GM12878 (cell line): ENCODE measurements at places on chromosomes 11 and 22.
A peak's percentile ranks its signal among the peaks of the same experiment; 100 is the strongest.

GRCh38 chr11:93756748-93757147, 15.3 kb downstream of the C11orf54 start:
- H3K27me3 ChIP-seq: no peaks in the 10 kb centered on the region
- peaks cover 6% of the 10 kb centered on the region for H3K36me3 ChIP-seq
- DNase-seq: no peak
- H3K4me1 ChIP-seq: peaks cover 3% of the 10 kb centered on the region; the same call in 1 of the 2 replicates
- H3K27ac ChIP-seq: no peak overlapping the region

DNA sequence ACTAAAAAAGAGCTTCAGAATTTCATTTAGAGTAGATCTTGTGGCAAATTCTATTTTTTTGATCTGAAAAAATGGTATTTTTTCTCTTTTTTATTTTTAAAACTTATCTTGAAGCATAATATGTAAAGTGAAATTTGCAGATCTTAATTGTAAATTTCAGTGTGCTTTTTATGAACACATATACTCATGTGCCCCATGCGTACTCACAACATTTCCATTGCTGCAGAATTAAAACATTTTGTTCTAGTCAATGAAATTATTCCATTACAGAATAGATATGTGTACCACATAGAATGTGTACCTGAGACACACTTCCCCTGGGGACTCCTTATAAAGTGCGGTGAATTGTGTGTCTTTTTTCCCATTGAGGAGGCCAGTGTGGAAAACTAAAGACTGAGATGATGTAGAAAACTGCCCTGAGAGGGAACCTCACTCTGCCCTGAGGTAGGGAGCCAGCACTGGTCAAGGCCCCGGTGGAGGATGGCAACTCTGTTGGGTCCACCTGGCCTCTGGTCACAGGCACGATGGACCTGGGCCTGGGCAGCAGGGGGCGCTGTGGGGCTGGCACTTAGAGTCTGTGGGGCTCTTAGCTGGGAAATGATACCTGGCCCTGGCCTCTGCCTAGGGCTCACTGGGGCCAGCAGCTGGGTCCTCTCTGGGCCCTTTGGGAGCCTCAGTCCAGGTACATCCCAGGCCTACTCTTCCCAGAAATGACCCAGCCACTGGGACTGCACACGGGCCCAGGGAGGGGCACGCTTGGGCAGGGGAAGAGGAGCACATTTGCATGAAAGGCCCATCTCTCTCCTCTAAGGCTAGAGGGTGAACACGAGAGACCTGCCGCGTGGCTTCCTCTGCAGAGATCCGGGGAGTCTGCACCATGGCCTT, 77.9 kb upstream of the TOP3B start:
- H3K27ac ChIP-seq: peak overlapping the region; percentile 43; the same call in 1 of the 2 replicates
- peaks cover 15% of the 10 kb centered on the region for H3K4me1 ChIP-seq
- no peak for DNase-seq
- no peaks in the 10 kb centered on the region for H3K27me3 ChIP-seq

DNA sequence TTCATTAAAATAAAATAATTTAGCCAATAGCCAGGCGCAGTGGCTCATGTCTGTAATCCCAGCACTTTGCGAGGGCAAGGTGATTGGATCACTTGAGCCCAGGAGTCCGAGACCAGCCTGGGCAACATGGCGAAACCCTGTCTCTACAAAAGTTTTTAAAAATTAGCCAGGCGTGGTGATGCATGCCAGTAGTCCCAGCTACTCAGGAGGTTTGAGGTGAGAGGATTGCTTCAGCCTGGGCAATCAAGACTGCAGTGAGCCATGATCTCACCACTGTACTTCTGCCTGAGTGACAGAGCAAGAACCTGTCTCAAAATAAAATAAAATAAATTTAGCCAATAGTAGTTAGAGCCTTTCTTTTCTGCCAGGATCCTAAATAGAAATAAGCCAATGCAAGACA, 12.2 kb downstream of the HPS5 start:
- H3K27ac ChIP-seq: no peak overlapping the region
- H3K27me3 ChIP-seq: no peaks in the 10 kb centered on the region
- H3K36me3 ChIP-seq: peaks cover 2% of the 10 kb centered on the region
- no peak for DNase-seq
- H3K4me1 ChIP-seq: peaks cover 22% of the 10 kb centered on the region
- no peak overlapping the region for H3K4me3 ChIP-seq

GRCh38 chr11:10450462-10451425, 4.3 kb upstream of the AMPD3 start:
- peaks cover 23% of the 10 kb centered on the region for H3K4me1 ChIP-seq
- no peak overlapping the region for H3K27ac ChIP-seq
- H3K27me3 ChIP-seq: peaks cover 10% of the 10 kb centered on the region; the same call in 1 of the 2 replicates
- no peak for DNase-seq
- no peaks in the 10 kb centered on the region for H3K36me3 ChIP-seq

DNA sequence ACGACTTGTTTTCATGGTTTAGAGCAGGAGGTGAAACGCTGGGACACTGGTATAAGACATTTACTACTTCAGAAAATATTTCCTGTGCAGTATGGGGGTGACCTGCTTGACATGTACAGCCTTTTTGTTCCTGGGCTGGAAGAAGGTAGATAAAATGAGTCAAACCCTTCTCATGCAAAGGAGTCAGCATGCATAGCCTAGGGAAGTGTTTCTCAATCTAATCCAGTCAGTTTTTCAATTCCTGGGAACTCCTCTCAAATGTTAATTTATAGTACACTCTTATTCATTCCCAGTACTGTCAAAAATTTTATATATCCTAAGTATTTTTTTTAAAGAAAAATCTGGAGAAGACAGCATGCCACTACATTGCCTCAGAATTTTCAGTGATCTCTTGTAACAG, 154.7 kb upstream of the GUCY1A2 start:
- H3K4me1 ChIP-seq: no peaks in the 10 kb centered on the region
- no peak overlapping the region for H3K27ac ChIP-seq
- no peaks in the 10 kb centered on the region for H3K36me3 ChIP-seq
- no peaks in the 10 kb centered on the region for H3K27me3 ChIP-seq
- no peak overlapping the region for H3K4me3 ChIP-seq

GRCh38 chr11:4464216-4465159, 15.4 kb downstream of the OR52K2 start:
- no peak overlapping the region for H3K27ac ChIP-seq
- no peaks in the 10 kb centered on the region; the same call in 1 of the 2 replicates for H3K4me1 ChIP-seq
- no peak overlapping the region for H3K4me3 ChIP-seq
- H3K27me3 ChIP-seq: no peaks in the 10 kb centered on the region
- DNase-seq: no peak

DNA sequence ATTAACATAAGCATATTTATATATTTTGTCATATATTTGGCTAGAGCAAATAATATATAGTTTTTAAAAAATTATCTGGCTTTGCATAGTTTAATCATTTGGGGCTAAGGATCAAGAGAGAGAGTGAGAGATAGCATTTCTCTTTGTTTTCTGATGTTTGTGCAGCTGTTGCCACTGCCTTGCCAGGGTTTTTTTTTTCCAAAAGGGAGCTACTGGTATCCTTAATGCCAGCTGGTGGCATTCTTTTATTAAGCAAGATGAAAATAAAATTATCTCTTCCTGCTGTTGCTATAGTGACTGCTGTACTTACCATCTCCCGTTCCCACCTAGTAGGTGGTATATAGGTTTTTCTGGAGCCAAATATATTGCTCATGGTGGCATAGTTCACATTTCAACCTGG, 793.3 kb upstream of the ARHGAP42 start:
- H3K27ac ChIP-seq: no peak overlapping the region
- H3K36me3 ChIP-seq: no peaks in the 10 kb centered on the region
- no peak for DNase-seq
- no peak overlapping the region for H3K4me3 ChIP-seq

- H3K36me3 ChIP-seq: peaks cover 7% of the 10 kb centered on the region; the same call in 1 of the 2 replicates
- 0 out of 2 replicates have a peak, but pooled peaks cover 5% of the 10 kb centered on the region for H3K4me1 ChIP-seq
- no peaks in the 10 kb centered on the region for H3K27me3 ChIP-seq
- no peak overlapping the region for H3K27ac ChIP-seq
- no peak for DNase-seq
- no peak overlapping the region for H3K4me3 ChIP-seq
Observed at GRCh38 chr11:96326959-96327358, 16.0 kb downstream of the MAML2 start.

GRCh38 chr11:88307749-88308425, 29.6 kb downstream of the CTSC start:
- H3K4me1 ChIP-seq: peaks cover 33% of the 10 kb centered on the region
- H3K27me3 ChIP-seq: no peaks in the 10 kb centered on the region
- peak overlapping the region; percentile 75 for H3K27ac ChIP-seq
- H3K4me3 ChIP-seq: peak overlapping the region; percentile 6; the same call in 1 of the 2 replicates

GRCh38 chr11:116931206-116931953, 94.0 kb upstream of the APOA1 start:
- no peaks in the 10 kb centered on the region for H3K27me3 ChIP-seq
- peak overlapping the region; percentile 13; the same call in 1 of the 2 replicates for H3K27ac ChIP-seq
- H3K4me1 ChIP-seq: peaks cover 46% of the 10 kb centered on the region
- DNase-seq: no peak
- H3K36me3 ChIP-seq: no peaks in the 10 kb centered on the region

DNA sequence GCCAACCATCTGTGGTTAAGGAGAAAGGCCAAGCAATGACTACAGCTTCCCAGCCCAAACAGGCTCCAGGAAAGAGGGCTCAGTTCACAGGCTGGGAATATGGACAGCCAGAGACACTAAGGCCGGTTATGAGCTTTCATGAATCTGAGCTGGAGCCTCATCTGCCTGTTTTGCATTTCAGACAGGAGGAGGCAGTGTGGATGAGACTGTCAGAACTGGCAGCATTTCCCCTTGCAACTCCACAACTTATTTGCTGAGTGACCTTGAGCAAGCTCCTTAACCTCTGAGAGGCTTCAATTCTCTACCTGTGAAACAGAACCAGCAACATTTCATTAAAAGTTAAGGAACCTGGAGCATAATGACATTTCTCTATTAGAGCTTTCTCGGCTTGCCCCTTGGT, 264.0 kb downstream of the ETS1 start:
- no peaks in the 10 kb centered on the region for H3K27me3 ChIP-seq
- no peak for DNase-seq
- H3K27ac ChIP-seq: no peak overlapping the region
- H3K36me3 ChIP-seq: no peaks in the 10 kb centered on the region

- H3K4me3 ChIP-seq: no peak overlapping the region
- H3K36me3 ChIP-seq: no peaks in the 10 kb centered on the region
- no peak overlapping the region for H3K27ac ChIP-seq
- H3K27me3 ChIP-seq: no peaks in the 10 kb centered on the region
- H3K4me1 ChIP-seq: no peaks in the 10 kb centered on the region
- DNase-seq: no peak
Observed at GRCh38 chr11:20656901-20657300, 12.5 kb upstream of the NELL1 start.

DNA sequence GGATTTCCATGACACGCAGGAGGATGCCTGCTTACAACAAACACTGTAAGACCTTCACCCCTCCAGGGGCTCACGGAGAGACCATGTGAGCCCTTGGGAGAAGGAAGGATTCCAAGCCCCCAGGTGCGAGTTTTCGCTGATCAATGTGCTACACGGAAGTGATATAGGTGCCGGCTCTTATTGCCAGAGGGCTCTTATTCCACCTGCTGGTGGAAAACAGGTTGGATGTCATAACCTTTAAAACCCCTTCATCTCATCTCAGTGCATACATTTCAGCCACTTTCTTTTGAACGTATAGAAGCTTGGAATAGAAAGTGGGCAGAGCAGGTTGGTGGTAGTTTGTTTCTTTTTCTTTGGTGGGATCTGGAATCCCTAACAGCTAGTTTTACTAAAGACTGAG, 25.8 kb downstream of the LAYN start:
- H3K27ac ChIP-seq: no peak overlapping the region
- no peaks in the 10 kb centered on the region for H3K27me3 ChIP-seq
- H3K36me3 ChIP-seq: no peaks in the 10 kb centered on the region

DNA sequence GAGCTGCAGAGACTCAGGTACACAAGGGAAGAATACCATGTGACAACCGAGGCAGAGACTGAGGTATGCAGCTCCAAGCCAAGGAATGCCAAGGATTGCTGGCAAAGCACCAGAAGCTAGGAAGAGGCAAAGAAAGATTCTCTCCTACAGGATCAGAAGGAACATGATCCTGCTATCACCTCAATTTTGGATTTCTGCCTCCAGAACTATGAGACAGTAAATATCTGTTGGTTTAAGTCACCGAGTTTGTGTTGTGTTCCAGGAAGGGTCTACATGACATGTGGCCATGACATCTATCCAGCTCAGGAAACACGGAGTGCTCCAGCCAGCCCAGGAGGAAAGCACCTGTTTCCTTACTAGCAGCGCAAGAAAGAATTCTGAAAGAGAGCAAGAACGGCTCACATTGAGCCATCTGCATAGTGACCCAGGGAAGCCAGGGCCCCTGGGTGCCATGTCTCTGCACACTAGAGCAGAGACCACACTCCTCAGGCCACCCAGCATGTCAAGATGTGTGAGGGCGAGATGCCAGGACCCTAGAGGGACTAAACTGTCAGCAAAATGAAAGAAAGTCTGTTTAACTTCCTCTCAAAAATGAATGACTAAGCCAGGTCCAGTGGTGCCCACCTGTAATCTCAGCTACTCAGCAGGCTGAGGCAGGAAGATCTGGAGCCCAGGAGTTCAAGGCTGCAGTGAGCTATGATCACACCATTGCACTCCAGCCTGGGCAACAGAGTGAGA, 35.6 kb upstream of the GALNT18 start:
- DNase-seq: no peak
- H3K36me3 ChIP-seq: no peaks in the 10 kb centered on the region
- no peak overlapping the region for H3K4me3 ChIP-seq
- peaks cover 2% of the 10 kb centered on the region; the same call in 1 of the 2 replicates for H3K4me1 ChIP-seq
- no peaks in the 10 kb centered on the region for H3K27me3 ChIP-seq

- no peak for DNase-seq
- H3K4me3 ChIP-seq: peak overlapping the region; percentile 72
- peaks cover 38% of the 10 kb centered on the region for H3K4me1 ChIP-seq
- H3K27me3 ChIP-seq: no peaks in the 10 kb centered on the region
Observed at GRCh38 chr22:37198258-37199102, 10.4 kb upstream of the C1QTNF6 start.

DNA sequence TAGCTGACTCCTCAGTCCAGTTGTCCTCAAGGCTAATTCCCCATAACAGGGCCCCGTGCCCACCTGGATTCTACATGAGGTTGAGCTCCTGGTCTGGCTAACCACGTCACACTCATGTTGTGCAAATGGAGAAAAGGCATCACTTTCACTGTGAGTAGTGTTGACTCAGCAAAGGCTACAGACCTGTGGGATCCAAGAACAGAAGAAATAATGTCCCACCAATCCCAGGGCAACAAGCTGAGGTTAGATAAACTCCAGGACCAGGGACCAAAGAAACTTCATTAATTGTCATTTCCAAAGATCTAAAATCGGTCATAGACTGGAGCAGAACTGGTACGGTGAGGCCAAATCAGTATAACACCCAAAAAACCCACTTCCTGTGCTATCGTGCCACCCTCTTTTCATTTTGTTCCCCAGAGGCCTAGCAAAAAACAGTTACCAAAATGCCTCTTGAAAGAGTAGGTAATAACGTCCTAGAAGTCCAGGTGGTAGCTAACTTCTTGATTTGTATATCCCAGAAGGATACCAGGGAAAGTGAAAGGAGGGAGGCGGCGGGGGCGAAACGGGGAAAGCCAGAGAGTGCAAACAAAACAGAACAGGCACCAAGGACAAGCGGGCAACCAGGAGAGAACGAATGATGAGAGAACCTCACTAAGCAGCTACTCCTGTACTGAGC, 1.4 kb downstream of the PCSK7 start:
- peaks cover 16% of the 10 kb centered on the region; the same call in 1 of the 2 replicates for H3K36me3 ChIP-seq
- DNase-seq: peak; percentile 45
- peak overlapping the region; percentile 87 for H3K4me3 ChIP-seq
- peak overlapping the region; percentile 87 for H3K27ac ChIP-seq
- H3K4me1 ChIP-seq: peaks cover 9% of the 10 kb centered on the region
- no peaks in the 10 kb centered on the region for H3K27me3 ChIP-seq
